ENCODE measurements at places on chromosomes 3 and 15.

- no peak for DNase-seq
These were observed 1.0 kb upstream of the HTR3D start for GRCh38 chr3:184030536-184030935.

DNA sequence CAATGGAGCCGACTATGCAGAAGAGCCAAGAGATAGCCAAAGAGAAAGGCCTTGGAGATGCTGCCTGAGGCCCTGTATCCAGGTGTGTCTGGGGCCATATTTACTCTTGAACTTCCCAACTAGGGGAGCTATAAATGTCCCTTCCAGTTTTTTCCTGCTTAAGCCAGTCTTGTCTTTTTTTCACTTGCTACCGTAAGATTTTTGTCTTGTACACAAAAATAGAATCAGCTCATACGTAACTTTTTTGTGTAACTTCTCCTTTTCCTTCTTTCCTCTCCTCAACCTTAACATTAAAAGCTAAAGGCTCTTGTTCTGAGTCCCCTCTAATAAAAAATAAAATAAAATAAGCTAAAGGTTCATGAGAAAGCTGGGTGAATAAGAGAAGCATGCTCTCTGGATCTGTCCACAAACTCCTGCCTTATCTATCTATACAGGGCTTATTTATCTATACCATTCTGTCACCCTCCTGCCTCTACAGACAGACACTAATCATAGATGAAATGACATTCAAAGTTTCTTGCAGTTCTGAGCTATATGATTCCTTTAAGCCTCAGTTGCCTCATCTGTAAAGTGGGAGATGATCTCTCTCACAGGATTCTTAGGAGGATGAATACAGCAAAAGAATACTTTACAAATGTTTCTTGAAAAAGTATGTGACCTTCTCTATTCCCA, 4.6 kb downstream of the SUMF1 start:
- DNase-seq, result no peak

- DNase-seq, result no peak
These were observed 121.0 kb upstream of the PRR20G start for GRCh38 chr3:127408684-127409420.

DNA sequence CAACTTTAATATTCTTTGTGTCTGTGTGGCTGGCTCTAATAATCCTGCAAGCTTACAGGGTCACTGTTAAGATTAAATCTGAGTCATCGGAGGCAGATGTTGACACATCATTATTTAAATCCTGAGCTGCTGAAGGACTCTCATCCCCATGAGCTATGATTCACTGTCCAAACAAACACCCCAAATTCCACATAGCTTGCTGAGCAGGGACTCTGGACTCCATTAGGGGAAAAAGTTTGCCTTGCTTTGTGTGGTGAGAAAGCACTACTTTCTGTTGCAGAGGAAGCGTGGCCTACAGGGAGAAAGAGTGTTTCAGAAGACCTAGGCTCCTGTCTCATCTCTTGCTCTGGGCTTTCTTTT, 213.7 kb downstream of the PDCD6IP start:
- DNase-seq, result peak; percentile 16

GRCh38 chr3:177150970-177151627, 46.2 kb downstream of the TBL1XR1 start:
- no peak for DNase-seq

DNA sequence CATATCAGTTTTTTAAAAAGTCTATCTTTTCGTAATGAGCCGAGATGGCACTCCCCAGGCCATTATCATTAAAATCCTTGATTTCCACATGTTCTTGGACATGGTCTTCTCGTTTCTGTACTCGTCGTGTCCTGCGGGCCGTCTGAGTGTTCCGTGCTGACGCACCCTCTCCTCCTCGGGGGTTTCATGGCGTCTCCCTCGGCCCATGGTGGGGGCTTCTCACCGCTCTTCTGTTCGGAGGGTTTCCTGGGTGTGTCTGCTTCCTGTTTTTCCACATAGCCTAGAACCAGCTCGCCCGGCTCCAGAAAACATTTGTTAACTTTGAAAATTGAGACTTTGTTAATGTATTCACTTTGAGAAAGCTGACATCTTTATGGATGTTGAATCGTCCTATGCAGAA, 92.7 kb downstream of the VGLL4 start:
- no peak for DNase-seq

DNA sequence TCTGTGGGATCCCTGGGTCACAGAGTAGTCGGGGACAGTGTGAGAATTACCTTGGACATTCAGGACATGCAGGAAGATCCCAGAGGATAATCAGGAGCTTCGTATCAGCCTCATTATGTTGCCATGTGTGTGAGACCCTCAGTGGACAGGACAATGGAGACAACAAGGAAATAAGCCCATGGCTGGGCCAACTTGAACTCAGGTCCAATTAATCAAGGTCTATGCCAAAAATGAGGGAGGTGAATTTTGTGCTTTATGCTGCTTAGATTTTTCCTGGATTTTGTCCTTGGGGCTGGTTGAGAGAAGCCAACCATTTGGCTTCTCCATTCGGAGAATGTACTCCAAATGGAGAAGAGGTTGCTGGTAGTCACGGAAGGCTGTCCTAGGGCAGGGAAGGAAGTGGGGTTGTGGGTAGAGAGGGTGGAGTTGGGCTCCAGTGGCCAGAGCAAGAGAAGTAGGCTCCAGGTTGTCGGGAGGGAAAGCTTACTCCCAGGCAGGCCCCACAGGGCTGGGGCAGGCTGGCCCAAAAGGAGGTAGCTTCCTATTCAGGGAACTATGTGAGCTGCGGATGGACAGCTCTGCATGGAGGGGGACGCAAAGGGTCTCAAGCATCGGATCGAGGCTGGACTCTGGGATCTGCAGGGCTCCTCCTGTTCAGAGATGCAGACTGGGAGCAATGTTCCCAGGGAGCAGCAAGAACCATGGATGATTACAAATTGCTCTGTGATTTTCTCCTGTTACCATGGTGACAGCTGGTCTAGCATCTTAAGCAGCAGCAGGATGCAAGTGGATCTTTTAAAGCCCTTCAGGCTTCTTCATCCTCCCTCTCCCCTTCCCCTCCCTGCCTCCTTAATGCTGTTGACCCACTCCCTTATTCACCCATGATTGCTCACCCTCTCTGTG, 91.1 kb downstream of the WNT7A start:
- DNase-seq, result no peak

- no peak for DNase-seq
These were observed 1454.9 kb downstream of the ZPLD1 start for GRCh38 chr3:103889675-103890074.
